Activated T-cell treated with anti-CD3 and anti-CD28 coated beads, Interleukin-2, amount 50 U/mL, for 72 hours (primary cell): ENCODE measurements at places on chromosomes 6 and 20.
A peak's percentile ranks its signal among the peaks of the same experiment; 100 is the strongest.

DNA sequence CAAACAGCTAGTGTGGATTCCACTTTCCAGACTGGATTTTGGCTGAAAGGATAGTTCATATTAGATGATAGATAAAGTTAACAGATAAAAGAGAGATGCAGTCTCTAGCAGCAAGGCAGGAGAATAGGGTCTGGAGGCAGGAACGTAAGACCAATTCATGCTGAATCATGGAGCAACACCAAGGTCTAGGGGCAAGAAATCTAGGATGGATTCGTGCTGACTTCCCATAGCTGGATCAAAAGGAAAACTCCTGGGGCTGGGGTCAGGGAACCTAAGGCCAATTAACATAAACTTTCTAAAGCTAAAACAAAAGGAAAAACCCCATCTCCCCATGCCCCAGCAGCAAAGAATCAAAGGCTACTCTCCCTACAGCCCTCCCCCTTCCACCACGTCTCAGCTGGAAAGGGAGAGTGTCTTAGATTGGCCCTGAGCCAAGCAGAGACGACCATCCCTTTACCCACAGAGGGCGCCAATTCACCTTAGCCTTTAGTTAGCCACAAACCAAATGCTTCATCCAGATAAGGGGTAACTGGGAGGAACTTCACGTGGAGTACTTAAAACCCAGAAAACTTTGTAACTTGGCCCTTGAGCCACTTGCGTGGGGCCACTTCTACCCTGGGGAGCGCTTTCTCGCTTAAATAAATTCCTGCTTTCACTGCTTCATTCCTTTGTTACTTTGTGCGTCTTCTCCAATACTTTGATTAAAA is 7.6 kb downstream of the TREM1 start:
- DNase-seq = peak; percentile 69

DNA sequence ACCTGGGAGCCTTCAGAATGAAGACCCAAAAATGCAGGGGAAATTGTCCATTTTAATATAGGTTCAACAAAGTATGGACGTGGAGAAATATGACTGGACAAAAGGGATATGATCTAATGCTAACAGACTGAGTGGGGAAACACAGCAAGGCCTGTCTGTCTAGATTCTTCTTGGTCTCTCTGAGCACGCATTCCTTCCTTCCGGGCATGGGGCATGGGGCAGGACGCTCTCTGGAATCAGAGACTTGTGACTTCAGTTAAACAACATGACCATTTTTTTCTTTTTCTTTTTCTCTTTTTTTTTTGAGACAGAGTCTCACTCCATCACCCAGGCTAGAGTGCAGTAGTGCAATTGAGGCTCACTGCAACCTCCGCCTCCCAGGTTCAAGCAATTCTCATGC is 31.9 kb downstream of the ZBTB2 start:
- DNase-seq = no peak

DNA sequence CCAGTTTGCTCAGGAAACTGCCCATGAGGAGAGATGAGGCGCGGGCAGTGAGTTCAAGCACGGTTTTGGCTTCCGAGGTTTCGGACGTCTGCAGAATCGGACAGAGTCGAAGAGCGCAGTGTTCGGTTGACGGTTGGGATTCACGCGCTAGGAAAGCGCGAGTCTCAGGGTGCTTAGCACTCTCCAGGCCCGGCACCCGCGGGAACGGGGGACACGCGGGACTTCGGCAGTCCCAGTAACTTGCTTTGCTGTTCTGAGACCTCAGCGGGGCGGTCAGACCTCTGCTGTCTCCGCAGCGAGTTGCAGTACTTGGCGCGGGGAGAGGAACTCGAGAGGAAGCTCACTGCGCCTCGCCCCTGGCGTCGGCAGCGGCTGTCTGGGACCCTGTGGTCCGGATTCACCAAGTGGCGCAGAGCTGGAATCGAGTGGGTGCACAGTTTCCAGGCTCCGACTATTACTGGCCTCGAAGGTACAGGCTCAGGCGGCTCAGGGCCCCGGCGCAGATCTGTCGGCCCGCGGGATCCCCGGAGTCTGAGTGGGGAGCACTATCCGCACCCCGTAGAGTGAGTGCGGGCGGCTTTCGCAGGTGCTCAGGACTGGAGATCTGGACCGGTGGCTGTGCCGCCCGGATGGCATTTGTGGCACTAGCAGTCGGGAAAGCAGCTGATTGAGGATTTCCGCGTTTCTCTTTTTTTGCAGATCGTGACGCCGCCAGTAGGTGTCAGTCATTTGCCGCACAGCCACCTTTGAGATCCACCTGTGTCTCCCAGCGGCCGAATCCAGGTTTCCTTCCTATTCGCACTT is at the start of gene POM121L2:
Gene POM121L2 (minus strand): TSS at position 128 of the 804 bp plus-strand sequence. CDS start 103 bp downstream, at position 25.
- DNase-seq = peak; percentile 64

GRCh38 chr20:32661820-32662528 is 11.8 kb downstream of the C20orf203 start:
- DNase-seq = no peak

GRCh38 chr6:89007209-89008000 is 44.0 kb upstream of the RNGTT start:
- DNase-seq = no peak

DNA sequence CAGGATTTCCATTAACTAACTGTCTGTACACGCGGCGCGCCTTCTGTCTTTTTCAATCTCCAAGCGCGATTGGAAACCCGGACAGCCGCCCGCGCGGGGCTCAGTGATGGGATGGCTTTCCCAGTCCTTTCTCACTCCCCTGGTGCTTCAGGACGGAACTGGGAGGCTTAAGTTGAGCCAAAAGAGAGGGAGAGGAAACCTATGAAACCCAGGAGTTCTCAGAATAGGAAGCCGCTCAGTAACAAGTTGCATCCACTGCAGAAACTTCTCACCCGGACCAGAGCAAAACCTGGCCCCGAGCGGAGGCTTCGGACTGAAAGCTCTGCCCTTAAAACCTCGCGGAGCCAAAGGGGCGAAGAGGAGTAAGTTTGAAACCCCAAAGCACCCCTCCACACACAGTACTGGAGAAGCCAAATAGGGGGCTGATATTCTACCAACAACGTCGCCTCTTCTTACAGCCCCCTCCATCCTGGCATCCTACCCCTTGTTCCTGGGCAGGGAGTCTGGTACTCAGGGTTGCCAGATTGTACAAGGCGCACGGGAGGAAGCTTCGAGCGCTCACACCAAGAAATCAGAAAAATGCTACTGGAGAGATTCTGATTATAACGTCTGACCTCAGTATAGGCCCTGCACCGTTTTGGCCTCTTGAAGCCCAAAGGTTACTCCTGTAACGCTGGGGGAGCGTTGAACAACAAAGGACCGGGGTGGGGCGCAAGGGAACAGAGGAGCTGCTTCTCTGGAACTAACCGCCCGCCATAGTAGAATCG is 906 bp upstream of the COL12A1 start:
- DNase-seq = peak; percentile 5
